ENCODE measurements at places on chromosomes 5 and 9.

GRCh38 chr9:136721339-136722092 is 9.1 kb downstream of the DIPK1B start:
- DNase-seq, result no peak

GRCh38 chr9:110156902-110157301 is 51.1 kb downstream of the C9orf152 start:
- DNase-seq, result peak; percentile 21

- DNase-seq, result no peak
Measured at GRCh38 chr9:136514022-136514714, 31.3 kb upstream of the SEC16A start.

- no peak for DNase-seq
Measured at GRCh38 chr9:3746296-3747275, 220.8 kb upstream of the RFX3 start.

DNA sequence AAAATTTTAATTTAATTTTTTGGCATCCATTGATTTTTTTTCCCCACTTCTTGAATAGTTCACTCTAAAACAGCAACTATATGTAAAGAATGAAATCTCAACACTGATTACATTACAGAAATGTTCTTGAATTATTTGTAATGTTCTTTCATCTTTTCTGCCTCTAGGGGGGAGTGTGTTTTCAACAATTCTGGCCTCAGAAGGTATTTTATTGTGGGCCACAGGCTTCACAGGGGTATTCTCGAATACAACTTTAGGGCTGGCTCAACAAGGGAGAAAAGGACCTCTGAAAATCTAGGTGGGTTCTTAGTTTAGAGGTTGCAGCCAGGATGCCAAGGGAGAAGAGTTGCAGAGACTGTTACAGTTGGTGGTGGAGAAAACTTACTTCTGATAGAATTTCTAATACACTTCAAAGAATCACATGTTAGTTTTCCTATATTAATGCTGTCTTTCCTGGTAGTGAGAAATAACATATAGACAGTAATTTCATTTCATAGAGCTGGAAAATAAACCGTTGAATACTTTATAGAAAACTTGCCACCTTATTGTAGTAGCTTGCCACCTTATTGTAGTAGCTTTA is 3.6 kb upstream of the NPR3 start:
- DNase-seq, result no peak

DNA sequence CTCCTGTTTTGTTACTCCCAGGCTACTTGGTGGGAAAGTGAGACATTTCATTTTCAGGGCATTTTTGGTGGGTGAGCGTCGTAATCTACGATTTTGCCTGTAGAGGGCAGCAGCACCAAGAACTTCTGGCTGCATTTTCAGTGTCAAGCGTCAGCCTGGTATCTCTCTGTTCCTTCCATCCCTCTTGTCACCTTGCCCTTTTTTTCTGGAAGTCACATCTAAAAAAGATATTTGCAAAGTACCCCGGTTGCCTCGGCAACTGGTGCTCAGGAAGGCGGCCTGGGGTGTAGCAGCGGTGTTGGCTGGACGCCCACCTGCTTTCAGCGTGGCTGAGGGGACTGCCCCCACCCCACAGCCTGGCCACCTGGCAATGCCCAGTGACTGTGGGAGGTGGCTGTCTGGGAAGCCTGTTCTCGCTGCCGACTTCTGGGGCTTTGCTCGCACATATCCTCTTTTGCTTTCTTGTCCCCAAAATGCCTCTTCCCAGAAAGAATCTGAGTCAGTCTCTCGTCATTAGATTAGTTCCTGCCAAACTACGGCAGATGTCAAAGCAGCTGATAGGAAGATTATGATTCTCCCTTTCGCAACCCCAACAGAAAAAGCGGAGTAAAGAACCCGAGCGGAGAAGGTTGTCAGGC is 84.5 kb downstream of the ACER2 start:
- DNase-seq, result no peak

DNA sequence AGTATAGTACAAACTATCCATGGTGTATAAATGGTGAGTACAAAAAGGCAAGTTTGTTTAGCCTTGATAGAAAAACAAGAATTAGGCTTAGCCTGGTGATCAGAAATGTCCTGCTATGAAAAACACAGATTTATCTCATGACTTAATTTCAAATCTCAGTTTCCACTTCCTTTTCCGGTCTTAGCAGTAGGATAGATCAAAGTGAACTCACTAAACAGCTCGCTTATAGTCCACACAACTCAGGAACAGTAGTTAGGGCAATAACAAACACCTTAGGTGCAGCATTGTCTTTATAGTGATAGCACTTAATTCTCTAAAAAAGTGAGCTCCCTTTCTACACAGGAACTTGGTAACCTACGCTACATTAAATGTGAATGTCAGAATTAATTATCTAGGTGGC is 11.4 kb downstream of the GOLGA1 start:
- no peak for DNase-seq

- no peak for DNase-seq
Measured at GRCh38 chr5:168093200-168093910, 198.1 kb upstream of the WWC1 start.

DNA sequence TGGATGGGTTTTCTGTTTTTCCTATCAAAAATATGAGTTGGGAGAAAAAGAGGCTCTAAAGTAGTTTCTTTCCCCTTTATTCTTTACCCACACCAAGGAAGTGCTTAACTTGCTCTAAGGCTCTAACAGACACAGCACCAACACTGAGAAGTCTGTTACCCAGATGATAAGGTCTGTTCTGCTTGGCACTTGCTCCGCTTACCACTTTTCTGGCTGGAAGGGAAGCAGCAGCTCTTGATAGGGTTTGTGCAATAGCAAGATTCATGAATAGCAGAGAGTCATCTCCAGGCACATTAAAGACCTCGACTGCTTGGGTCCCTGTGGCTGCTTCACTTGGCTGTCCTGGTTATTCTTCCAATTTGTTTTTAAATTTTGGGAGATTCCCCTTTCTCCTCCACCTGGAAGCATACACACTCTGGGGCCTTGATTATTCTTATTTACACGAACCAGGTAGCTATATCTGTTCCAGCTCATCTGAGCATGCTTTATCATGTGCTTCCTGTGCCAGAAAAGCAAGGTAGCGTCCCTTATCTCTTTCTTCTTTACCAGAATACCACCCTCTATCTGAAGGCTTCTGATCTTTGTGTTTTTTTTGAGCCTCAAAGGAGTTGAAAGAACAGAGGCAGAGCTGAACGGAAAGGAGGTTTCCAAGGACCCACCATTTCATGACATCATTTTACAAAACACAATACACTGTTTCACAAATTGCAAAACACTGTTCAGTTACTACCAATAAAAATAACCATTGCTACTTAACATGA is 24.8 kb downstream of the PPP3R2 start:
- peak; percentile 69 for DNase-seq

DNA sequence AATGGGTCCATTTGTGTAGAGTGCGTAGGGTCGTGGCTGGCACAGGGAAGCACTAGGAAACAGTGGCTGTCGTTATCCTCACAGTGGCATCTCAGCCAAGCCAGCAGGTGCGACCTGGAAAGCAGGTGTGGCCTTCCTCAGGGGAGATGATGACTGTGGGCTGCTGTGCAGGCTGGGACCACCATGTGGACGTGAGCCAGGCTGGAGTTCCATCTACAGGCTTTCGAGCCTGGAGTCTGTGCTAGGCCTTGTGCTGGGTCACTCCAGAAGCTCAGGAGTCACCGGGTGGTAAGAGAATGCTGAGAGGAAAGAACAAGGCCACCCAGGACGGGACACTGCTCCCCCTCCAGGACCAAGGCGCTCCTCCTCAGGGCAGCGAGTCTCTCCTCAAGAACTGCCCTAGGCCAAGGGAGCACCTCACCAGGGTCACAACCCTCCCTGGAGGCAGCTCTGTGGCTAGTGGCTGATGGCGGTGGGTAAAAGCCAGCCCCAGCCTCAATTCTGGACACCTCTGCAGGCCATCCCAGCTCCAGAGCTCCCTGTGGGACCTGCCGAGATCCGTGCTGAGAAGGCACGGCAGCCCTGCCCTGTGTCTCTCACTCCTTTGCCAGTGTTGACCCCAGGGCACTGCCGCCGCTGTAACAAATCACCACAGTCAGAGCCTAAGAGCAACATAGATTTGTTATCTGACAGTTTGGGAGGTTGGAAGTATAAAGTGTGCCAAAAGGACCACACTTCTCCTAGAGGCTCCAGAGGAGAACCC is 36.0 kb downstream of the WHRN start:
- no peak for DNase-seq

GRCh38 chr5:168282120-168282519 is 9.3 kb upstream of the WWC1 start:
- no peak for DNase-seq

DNA sequence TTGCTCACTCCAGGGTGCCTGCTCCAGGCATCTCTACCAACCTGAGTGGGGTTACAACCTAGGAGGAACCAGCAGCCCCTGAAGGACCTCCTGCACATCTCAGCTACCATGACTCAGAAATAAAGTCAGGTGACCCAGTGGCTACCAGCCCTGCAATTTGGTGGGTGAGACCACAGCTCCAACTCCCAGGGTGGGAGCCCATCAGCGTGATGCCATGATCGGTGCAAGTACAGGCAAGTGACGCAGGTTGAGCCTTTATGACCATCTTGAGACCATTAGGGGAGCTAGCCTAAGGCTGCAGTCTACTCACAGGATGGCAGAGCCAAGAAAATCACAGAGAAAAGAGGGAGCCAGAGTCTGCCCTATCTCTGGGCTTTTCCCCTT is 8.6 kb downstream of the SEPTIN8 start:
- no peak for DNase-seq

- DNase-seq, result no peak
Measured at GRCh38 chr9:79689576-79689975, 117.8 kb downstream of the TLE4 start.

DNA sequence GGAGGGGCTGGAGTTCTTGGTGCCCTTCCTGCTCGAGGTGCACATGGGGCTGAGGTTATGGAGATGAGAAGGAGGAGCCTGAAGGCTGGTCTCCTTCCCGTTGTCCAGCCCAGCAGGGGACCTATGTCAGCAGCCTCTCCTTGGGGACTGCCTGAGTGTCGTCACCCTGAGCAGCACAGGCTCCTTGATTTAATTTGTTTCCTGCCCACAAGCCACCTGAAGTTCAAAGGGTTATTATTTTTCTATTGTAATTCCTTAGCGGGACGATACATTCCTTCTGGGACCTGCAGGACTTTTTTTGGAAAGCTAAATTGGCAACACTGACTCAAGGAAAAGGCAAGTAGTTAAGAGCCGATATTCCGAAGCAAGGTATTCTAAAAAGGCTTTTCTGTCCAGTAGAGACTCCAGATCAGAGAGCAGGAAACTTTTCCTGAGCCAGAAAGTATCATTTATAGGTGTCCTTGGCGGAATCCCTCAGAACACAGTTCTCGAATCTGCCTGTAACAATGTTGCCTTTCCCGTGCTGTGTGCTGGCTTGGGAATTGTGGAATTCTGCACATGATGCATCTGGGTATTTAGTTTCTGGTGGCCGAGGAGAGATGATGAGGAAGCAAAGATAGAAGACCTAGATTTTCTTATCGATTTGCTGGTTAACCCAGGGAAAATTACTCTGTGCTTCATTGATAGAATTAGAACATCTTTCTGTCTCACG is 55.4 kb downstream of the ARHGAP26 start:
- no peak for DNase-seq

DNA sequence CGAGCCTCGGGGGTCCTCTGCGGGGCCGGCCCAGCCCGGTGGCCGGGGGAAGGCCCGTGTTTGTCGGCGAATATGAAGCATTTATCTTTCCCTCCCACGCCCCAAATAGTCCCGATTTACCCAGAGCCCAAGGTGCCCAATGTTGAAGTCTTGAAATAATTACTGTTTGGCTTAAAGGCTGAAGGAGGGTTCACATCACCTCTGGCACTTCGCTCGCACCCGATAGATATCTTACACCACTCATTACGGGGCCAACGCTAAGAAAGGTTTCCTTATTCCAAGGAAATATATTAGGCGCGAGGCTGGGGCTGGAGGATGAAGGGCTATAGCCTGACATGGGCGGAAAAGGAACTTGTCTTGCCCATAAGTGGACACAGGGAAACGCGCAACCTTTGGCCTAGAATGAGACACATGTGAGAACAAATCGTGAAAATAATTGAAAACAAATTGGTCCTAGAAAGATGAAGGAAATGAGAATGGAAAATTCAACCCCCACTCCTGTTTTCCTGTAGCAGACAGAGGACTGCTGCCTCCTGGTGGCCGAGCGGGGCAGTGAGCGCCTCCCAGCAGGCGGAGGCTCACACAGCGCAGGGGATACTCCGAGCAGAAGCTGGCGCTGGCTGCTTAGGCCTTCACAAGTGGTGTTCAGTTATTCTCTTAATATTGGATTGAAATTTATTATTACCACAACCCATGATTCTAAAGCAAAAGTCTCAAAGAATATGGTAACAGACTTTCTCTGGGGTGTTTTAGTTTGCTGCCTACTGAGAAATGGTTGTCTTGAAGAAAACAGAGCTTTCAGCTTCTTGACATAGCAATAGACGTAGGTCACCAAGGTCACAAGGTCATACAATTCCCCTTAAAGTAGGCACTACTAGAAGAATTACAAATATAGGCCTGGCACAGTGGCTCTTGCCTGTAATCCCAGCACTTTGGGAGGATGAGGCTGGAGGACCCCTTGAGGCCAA is 7.9 kb downstream of the CCL21 start:
- DNase-seq, result peak; percentile 85

DNA sequence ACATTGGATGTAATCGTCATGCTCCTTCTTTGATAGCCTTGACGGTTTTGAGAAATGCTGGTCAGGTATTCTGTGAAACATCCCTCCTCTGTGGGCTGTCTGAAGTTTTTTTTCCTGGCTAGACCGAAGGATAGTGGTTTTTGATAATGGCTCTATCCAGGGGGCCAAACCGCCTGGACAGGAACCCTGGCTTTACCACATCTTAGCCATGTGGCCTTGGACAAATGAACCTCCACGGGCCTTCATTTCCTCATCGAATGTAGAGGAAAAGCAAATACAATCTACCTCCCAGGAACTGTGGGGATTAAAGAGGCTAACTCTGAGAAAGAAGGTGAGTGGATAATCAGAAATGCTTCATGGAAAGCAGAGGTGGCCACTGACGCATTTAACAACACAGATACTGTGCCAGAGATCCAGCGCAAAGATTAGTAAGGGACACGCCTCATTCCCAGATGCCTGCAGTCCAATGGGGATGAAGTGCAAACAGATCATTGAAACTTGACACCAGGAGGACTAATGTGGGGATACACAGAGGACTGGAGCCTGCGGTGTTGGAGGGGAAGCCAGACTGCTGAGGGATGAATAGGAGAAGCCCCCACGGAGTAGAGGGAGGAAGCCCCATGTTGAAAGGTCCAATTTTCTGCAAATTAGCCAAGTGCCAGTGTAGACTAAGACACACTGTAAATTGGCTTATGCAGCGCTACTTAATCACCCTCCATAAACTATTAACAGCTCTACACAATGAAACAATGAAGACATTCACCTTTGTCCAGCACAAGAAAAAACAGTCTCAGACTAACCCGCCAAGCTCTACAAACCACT is 41.6 kb downstream of the MYO10 start:
- DNase-seq, result no peak

DNA sequence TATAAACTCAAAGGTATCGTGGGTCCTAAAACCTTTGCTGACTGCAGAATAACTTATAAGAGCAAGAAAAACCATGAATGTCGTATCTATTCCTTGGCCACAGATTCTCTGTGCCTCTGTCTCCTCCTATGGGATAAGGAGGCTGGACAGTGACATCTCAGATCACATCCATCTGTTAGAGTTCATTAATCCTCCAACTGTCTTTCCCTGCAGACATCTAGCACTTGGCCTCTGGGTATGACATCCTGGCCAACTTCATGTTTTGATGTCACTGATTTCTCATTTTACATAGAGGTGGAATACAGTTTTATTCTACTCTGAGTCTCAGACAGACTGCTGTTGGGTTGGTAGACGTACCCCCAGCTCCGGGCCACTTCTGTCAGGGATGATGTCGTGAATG is 86.2 kb downstream of the OTULIN start:
- no peak for DNase-seq

GRCh38 chr5:120293796-120294195 is 170.3 kb upstream of the PRR16 start:
- no peak for DNase-seq

GRCh38 chr9:106758911-106759310 is 104.1 kb upstream of the ZNF462 start:
- DNase-seq, result no peak
